ENCODE measurements at places on chromosomes 6 and 20. TPM values are rescaled to one million over a fixed set of nuclear protein-coding genes. Genes with fewer than 3 reads are reported as not detected.
A peak's percentile ranks its signal among the peaks of the same experiment; 100 is the strongest.

DNA sequence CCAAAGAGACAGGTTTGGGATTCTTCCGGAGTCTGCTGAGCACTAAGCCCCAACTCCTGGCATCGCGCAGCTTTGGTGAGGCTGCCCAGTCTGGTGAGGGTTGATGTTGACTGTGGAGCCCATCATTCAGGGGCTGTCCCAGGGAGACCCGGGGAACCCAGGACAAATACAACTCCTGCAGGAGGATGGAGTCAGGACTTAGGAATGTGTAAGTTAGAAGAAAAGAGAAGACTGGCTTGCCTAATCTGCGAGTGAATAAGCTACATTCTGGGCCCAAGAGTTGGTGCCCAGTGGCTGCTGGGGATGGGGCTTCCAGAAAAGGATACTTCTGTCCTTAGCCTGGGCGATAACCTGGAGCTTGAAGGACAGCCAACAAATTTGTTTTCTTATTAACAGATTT lies 47.9 kb downstream of the STK35 start:
- DNase-seq: peak; percentile 10

- DNase-seq: no peak
These were observed 4.9 kb downstream of the GPR31 start for GRCh38 chr6:167152862-167153261.

The IL17F gene
- total RNA-seq: not detected

GRCh38 chr6:142387997-142388815 lies 86.4 kb downstream of the ADGRG6 start:
- DNase-seq: peak; percentile 49

DNA sequence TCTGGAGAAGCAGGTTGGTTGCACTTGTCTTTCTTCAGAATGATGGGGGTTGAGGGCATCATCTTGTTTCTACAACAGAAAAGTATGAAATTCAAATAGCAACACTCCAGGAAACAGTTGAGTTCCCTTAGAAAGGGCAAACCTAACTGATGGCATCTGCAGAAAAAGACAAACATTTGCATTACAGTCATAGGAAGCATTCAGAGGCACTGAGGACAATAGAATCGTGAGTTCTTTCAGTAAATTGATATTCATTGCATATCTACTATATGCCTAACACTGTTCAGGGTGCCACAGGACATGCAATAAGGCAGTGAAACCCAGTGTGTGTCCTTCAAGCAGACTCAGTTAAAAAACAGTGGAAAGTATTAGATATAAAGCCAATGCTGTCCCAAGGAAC lies 41.1 kb upstream of the OPN5 start:
- DNase-seq: no peak
